ENCODE measurements at places on chromosomes 6 and 20.

DNA sequence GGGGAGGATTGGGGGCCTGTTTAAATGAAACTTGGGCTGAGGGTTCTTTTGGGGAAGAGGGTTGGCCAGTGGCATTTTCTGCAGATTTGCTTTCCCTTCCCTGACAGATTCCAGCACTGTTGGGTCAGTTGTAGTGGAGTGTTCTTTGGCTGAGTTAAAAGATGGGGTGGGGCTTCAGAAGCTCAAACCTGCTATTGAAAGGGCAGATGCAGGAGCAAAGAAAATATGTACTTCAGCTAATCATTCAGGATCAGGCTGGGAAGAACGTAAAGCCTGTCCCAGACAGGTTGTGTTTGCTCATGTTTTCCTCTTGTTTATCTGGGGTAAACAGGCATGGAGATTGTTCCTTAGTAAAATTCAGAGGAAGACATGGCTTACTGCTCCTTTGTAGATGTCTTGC lies 2.5 kb downstream of the SASH1 start:
- no peak for DNase-seq

GRCh38 chr6:113102761-113103160 lies 754.4 kb upstream of the MARCKS start:
- DNase-seq: no peak

DNA sequence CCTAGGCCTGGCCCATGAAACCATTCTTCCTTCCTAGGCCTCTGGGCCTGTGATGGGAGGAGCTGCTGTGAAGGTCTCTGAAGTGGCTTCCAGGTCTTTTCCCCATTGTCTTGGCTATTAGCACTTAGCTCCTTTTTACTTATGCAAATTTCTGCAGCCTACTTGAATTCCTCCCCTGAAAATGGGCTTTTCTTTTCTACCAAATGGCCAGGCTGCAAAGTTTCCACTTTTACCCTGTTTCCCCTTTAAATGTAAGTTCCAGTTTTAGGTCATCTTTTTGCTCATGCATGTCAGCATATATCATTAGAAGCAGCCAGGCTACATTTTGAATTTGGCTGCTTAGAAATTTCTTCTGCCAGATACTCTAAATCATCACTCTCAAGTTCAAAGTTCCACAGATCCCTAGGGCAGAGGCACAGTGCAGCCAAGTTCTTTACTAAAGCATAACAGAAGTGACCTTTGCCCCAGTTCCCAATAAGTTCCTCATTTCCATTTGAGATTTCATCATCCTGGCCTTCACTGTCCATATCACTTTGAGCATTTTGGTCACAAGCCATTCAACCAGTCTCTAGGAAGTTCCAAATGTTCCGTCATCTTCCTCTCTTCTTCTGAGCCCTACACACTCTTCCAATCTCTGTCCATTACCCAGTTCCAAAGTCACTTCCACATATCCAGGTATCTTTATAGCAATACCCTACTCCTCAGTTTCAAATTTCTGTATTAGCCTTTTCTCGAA lies 71.9 kb downstream of the TBC1D7 start:
- no peak for DNase-seq

DNA sequence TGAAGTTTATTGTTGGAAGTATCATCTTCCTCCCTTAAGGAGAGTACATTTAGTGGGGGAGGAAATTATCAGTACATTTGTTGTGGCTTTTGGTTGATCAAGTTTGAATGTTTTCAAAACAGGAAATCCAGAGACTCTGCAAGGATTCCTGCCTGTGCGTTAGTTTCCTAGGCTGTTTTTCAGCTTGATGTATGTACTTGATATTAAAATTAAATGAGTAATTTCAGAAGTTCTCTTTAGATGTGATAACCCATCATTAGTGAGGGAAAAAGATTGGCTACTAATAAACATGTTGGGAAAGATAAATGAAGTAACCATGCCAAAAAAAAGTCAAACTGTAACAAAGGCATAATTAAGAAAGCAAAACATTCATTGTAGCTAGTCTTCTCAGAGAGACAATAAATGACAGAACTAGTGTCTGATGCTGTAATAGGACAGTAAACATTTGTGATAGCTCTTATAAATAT lies 88.0 kb upstream of the TULP1 start:
- no peak for DNase-seq

- DNase-seq: peak; percentile 48
Observed at GRCh38 chr6:105900125-105900937, 185.8 kb upstream of the PRDM1 start.

DNA sequence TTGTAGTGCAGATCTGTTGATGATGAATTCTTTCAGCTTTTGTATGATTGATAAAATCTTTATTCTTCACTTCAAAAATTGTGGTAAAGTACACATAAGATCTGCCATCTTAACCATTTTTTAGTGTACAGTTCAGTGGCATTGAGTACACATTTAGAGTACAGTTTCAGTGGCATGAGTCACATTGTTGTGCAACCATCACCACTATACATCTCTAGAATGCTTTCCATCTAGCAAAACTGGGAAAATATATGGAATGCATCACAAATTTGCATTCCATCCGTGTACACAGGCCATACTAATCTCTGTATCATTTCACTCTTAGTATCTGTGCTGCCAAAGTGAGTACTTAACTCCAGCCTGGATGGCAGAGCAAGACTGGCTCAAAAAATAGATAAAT lies 28.7 kb downstream of the SIRPD start:
- no peak for DNase-seq

- no peak for DNase-seq
Observed at GRCh38 chr6:19705606-19706005, 131.6 kb upstream of the ID4 start.

DNA sequence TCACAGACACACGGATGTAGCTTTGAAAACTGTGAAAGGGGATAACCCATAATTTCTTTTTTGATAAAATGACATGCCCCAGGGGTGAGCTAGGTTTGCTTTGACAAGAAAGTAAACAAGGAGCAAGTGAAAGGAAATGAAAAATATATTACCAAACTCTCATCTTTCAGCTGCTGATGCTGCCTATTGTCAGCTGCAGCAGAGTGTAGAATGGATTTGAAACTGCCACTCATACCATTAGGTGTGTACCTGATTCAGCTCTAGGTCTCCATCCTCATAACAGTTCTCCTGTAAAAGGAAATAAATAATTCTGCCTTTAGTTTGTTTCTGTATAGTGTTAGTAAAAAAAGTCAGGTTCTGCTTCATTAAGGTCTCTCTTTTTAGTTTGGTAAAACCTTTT lies 415.1 kb upstream of the MARCKS start:
- DNase-seq: no peak

GRCh38 chr20:4667371-4667773 lies 54.3 kb upstream of the PRND start:
- DNase-seq: no peak

- DNase-seq: peak; percentile 50
Observed at GRCh38 chr20:23446505-23446904, 6.2 kb downstream of the CST11 start.

DNA sequence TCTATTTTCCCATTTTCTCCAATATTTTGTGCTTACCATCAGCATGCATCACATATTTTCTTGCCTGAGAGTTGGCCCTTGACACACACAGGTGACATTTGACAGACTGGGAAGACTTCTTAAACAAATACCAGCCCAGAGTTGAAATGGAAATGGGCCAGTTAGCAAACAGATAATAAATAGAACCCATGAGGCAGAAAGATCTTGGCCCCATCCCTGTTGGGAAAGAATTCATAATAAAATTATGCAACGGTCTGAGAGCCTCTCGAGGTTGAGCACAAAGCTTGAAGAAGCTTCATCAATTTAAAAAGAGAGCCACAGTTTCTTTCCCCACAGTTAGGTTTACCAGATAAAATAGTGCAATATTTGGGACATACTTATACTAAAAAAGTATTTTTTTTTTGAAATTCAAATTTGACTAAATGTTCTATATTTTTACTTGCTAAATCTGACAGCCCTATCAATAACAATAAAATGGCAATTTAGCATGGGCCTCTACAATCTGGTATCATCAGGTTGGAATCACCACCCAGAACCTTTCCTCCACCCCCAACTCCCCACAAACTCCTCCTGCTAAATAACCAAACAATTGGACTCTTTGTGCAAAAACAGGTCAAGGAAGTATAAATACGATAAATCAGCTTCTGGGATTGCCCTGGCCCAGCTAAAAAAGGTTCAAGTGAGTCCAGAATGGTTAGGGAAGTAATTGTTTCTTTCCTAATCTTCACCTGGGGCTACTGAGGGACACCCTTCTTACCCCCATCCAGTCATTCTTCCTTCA lies 129.8 kb downstream of the CD164 start:
- no peak for DNase-seq

DNA sequence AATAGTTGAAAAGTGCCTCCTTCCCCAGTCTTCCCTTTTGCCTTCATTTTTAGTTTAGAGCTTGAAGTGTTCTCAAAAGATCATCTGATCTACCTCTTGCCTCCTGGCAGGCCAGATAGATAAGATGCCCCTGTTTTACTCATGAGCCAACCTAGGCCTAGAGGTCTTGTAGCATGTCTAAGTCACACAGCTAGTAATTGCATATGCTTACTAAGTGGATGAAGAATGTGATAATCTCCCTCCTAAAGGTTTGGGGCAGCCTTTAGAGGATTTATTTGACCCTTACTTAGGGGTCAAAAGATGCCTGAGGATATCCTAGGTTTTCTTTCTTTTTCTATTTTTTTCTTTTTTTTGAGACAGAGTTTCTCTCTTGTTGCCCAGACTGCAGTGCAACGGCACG lies 2.1 kb downstream of the C6orf141 start:
- DNase-seq: no peak

GRCh38 chr6:153852034-153852433 lies 187.0 kb upstream of the OPRM1 start:
- DNase-seq: no peak

DNA sequence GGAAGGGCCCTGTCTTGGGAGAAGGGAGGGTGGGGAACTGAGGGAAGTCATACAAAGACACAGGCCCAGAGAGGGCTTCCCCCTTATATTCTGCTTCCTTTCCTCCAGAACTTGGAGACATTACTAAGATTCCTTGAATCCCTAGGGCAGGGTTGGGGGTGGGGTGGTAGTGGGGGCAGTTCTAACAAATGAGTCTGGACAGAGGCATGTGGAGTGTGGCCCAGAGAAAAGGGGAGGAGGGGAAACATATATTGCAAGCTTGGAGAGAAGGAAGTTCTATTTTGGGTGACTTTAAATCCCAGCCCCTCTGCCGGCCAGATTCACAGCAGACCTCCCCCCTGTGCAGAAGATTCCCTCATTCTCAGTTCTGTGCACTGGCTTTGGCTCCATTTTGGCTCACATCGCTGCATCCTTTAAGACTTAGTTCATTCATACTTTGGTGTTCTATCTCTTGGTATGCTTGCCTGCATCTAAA lies 43.7 kb downstream of the DAAM2 start:
- no peak for DNase-seq

GRCh38 chr6:160137989-160138835 lies 16.6 kb downstream of the SLC22A1 start:
- peak; percentile 69 for DNase-seq

DNA sequence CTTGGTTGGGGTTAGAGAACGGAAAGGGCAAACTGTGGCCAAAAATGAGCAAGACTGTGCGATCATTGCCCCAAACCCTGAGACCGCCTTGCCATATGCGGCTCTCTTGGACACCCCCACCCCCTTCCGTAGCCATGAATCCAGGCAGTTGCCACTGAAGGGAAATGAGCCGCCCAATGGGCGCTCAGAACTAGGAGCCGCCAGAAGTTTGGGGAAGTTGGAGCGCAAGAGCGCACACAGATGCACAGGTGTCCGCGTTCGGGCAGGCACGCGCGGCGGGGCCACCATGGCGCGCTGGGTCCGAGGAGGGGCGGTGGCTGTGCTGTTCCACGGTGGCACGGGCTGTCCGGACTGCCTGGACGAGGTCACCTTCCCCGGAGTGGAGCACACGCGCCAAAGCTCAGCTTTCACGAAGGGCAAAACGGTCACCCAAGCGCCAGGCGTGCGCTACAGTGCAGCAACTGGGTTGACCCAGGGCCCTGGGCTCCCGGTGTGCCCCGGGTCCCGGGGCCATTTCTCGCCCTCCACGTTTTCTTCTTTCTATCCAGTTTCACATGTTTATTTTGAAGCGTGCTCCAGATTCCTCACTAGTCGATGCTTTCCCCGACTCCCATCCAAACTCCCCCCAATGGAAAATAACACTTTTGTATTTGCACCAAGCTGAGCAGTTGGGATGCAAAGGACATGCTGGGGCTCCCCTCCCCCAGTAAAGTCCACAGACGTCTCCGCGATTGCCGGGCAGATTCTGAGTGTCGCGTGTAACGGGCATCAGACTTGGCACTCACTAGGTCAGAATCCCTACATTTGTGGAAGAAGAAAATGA lies 906 bp upstream of the PDE10A start:
- DNase-seq: no peak
